HFFc6 (cell line): ENCODE measurements at places on chromosomes 6 and 20. TPM values are rescaled to one million over a fixed set of nuclear protein-coding genes. Genes with fewer than 3 reads are reported as not detected.

Gene C20orf141
- not detected in 2 replicates for total RNA-seq

Gene GABRR1
- total RNA-seq, result not detected in 3 replicates

Gene SRMS
- not detected in 3 replicates for total RNA-seq

Gene CD83
- total RNA-seq, result 0.92 to 2.1 TPM (median 1.9 TPM) in 3 replicates
